Stomach (tissue), 19 donors: ENCODE measurements at places on chromosomes 6 and 20.

DNA sequence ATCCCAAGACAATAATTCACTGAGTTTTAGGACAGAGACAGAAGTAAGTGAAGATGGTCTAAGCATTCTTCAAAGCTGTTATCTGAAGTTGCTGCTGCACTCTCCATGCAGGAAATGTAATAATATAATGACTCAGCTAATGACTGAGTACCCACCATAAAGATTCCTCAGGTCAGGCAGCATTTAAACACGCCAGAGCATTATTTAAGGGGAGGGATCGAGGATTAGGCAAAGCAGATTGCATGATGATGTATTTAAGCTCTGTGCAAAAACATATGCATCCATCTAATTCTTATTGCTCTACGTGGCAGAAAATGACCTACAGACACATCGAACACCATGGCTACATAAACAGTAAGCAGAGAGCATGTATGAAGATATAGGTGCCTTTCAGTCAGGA is 216.4 kb downstream of the UNC5CL start:
- no peak for DNase-seq

DNA sequence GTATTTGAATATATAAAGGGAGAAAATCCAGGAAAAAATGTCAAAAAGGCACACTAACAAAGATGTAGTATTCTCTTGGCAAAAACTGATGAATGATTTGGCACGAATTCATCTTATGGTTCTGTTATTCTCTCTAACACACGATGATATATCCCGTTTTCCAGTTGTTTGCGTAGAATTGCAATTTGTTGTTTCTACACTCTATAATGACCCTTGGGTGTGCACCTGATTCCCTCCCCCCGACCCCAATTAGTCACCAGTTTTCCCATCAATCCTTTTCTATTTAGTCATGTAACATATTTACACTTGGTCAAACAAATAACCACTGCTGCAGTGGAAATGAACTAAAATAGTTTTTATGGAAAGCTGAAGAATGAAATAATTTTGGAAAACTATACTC is 1.5 kb upstream of the ARID1B start:
- peak; percentile 20 for DNase-seq

- DNase-seq, result no peak
Measured at GRCh38 chr6:19102936-19103335, 715.8 kb downstream of the RNF144B start.

DNA sequence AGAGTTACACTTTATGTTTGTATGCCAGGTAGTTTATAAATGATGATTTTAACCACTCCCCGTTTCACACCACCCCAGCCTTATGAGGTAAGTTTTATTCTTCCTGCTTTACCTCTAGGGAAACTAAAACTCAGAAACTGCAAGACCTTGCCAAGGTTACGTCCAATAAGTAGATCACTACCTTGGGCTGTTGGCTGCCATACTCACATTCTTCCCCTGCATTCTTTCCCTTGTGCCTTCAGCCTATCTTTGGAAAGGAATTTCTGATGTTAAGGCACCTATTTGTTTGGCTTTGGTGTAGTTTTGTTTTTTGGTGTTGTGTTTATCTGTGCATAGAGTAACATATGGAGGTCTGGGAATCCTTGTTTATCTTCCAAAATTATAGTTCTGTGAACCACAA is 122.1 kb downstream of the UST start:
- no peak for DNase-seq

DNA sequence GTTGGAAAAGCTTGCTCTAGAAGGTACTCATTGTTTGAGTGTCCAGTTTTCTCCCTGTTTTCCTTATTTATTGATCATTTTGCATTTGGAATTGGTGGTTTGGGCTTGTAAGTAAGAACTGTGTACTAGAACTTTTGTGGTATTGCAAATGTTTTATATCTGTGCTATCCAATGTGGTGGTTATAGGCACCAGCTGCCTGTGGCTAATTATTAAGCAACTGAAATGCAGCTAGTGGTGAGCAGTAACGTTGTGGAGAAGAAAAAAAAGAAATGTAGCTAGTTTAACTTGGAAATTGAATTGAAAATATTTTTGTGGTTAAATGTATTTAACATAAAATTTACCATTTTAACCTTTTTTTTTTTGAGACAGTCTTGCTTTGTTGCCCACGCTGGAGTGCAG is 50.7 kb upstream of the MAPK13 start:
- no peak for DNase-seq

GRCh38 chr6:119591235-119591634 is 241.7 kb upstream of the MAN1A1 start:
- DNase-seq, result no peak
